ENCODE measurements at places on chromosomes 3 and 15. TPM values are rescaled to one million over a fixed set of nuclear protein-coding genes. Genes with fewer than 3 reads are reported as not detected.

EPHA3 gene
- total RNA-seq: 0.22 TPM

TIGIT gene
- total RNA-seq: not detected

TGM4 gene
- not detected for total RNA-seq

GXYLT2 gene
- total RNA-seq: 11.6 TPM

FBLN2 gene
- total RNA-seq: 251 TPM

ANKUB1 gene
- total RNA-seq: not detected

PFKFB4 gene
- 45.8 TPM for total RNA-seq

KLHL40 gene
- not detected for total RNA-seq

SLC22A14 gene
- total RNA-seq: 0.14 TPM

HTR3E gene
- total RNA-seq: not detected

GNAI2 gene
- total RNA-seq: 400 TPM

RTF1 gene
- total RNA-seq: 27.5 TPM

CAND2 gene
- 3.1 TPM for total RNA-seq

SPRED1 gene
- total RNA-seq: 28.0 TPM

CTDSPL gene
- 37.8 TPM for total RNA-seq

CDHR4 gene
- not detected for total RNA-seq

RLBP1 gene
- not detected for total RNA-seq

TBC1D2B gene
- total RNA-seq: 22.3 TPM

Data from placental pericyte (primary cell).